A549 treated with DMSO at 1 μM for 4 hours (cell line): ENCODE measurements at places on chromosomes 16 and 17. TPM values are rescaled to one million over a fixed set of nuclear protein-coding genes. Genes with fewer than 3 reads are reported as not detected.

The C16orf54 gene
- total RNA-seq, result not detected in 5 replicates

The KCNJ16 gene
- 0.05 to 0.23 TPM (median 0.17 TPM) in 5 replicates for total RNA-seq

The ZDHHC1 gene
- total RNA-seq, result 5.3 to 6.9 TPM (median 6.3 TPM) in 5 replicates

The LRRC46 gene
- 2.8 to 3.6 TPM (median 3.5 TPM) in 5 replicates for total RNA-seq

The AKAP1 gene
- total RNA-seq, result 52.1 to 59.6 TPM (median 56.2 TPM) in 5 replicates

The TMEM88 gene
- 0.57 to 1.7 TPM (median 0.96 TPM) in 5 replicates for total RNA-seq

The ADAP2 gene
- total RNA-seq, result 2.6 to 3.7 TPM (median 3.0 TPM) in 5 replicates

The CCL1 gene
- not detected in 5 replicates for total RNA-seq

The MEIOC gene
- total RNA-seq, result 2.0 to 4.7 TPM (median 3.6 TPM) in 5 replicates

The OR1F1 gene
- total RNA-seq, result 0.44 to 0.59 TPM (median 0.53 TPM) in 5 replicates

The CHRNE gene
- 0.07 to 0.21 TPM (median 0.08 TPM) in 4 of 5 replicates, not detected in the other for total RNA-seq
